Breast epithelium (tissue), 4 donors: ENCODE measurements at places on chromosomes 6 and 20. TPM values are rescaled to one million over a fixed set of nuclear protein-coding genes. Genes with fewer than 3 reads are reported as not detected.
A peak's percentile ranks its signal among the peaks of the same experiment; 100 is the strongest.

RAB44 gene
- 0.29 TPM for total RNA-seq

ANKRD6 gene
- 18.0 TPM for total RNA-seq

TCEA2 gene
- total RNA-seq, result 26.6 TPM

ADGB gene
- not detected for total RNA-seq

LRFN2 gene
- total RNA-seq, result not detected

COX4I2 gene
- not detected for total RNA-seq

- no peaks in the 10 kb centered on the region for H3K4me1 ChIP-seq
- H3K27ac ChIP-seq, result no peak overlapping the region
- H3K36me3 ChIP-seq, result no peaks in the 10 kb centered on the region
- H3K4me3 ChIP-seq, result no peak overlapping the region
- no peak for DNase-seq
- no peaks in the 10 kb centered on the region for H3K27me3 ChIP-seq
These were observed 71.9 kb upstream of the POPDC3 start for GRCh38 chr6:105251689-105252088.

GRCh38 chr6:41935685-41936072, 5.9 kb downstream of the CCND3 start:
- H3K4me1 ChIP-seq, result peaks cover 16% of the 10 kb centered on the region
- H3K27me3 ChIP-seq, result no peaks in the 10 kb centered on the region
- no peak for DNase-seq
- no peak overlapping the region for H3K4me3 ChIP-seq
- peak overlapping the region; percentile 45 for H3K27ac ChIP-seq
- peaks cover 9% of the 10 kb centered on the region for H3K36me3 ChIP-seq

DNA sequence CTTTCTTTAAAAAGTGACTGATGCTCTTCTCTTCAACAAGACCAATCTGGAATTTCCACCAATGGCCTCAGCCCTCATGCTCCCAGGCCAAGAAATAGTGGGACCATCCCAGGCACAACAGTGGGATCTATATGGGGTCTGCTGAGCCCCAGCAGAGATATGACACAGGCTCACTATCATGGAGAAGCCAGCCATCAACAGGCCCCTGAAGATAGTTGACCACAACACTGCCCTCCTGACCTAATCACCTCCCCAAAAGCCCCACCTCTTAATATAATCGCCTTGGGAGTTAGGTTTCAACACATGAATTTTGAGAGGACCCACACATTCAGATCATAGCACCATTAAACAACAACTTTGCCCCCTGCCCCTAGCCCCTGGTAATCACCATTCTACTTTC, 16.8 kb upstream of the MCM3 start:
- H3K27me3 ChIP-seq, result no peaks in the 10 kb centered on the region
- DNase-seq, result no peak
- H3K4me1 ChIP-seq, result peaks cover 8% of the 10 kb centered on the region

GRCh38 chr20:23640671-23641667, 3.2 kb upstream of the CST3 start:
- H3K36me3 ChIP-seq, result no peaks in the 10 kb centered on the region
- no peak for DNase-seq
- no peak overlapping the region for H3K4me3 ChIP-seq
- peaks cover 6% of the 10 kb centered on the region for H3K4me1 ChIP-seq
- H3K27me3 ChIP-seq, result no peaks in the 10 kb centered on the region

DNA sequence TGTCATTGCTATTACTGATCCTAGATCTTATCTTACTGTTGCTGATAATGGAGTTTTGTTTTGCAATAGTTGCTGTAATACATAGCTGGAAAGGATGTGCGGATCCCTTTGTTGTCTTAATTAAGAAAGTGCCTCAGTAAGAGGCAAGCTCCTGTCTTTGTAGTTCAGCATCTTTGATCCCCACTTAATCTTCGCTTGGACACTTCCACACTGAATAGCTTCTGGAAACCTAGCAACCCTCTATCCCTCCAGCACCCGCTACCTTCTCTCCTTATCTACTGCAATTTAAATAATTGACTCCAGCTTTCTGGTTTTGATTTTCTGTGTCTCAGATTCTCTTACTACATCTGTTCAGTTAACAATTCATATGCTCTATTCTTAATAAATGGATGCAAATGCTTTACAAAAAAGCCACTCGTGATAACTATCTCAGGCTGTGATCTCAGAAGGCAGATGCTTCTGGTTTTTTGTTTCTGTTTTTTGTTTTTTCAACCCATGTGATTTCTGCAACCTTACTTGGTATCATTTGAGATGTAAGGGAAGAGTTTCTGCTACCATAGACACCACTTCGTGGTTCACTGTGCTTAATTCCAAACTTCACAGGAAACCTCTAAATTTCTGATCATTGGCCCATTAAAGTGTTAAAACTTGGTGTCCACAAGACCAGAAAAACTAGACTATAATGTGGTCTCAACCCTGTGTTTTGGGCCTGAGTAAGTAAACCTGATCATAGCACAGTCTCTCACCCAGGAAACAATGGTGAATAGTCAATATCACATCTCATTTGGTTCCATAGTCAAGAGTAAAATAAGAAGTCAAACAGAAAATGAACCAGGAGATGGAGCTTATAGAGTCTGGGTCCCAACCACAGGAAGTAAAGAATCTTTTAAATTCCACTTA, 352.1 kb upstream of the SOX4 start:
- no peaks in the 10 kb centered on the region for H3K4me1 ChIP-seq
- no peak overlapping the region for H3K4me3 ChIP-seq
- no peak for DNase-seq
- no peaks in the 10 kb centered on the region for H3K36me3 ChIP-seq

GRCh38 chr6:152261179-152261578, 376.0 kb downstream of the SYNE1 start:
- peaks cover 3% of the 10 kb centered on the region for H3K36me3 ChIP-seq
- no peak overlapping the region for H3K27ac ChIP-seq
- DNase-seq, result no peak
- H3K4me3 ChIP-seq, result no peak overlapping the region
- H3K27me3 ChIP-seq, result no peaks in the 10 kb centered on the region
- no peaks in the 10 kb centered on the region for H3K4me1 ChIP-seq

- no peak overlapping the region for H3K27ac ChIP-seq
- DNase-seq, result no peak
- no peaks in the 10 kb centered on the region for H3K36me3 ChIP-seq
- no peaks in the 10 kb centered on the region for H3K4me1 ChIP-seq
These were observed 24.2 kb downstream of the MYBL2 start for GRCh38 chr20:43690943-43691598.

DNA sequence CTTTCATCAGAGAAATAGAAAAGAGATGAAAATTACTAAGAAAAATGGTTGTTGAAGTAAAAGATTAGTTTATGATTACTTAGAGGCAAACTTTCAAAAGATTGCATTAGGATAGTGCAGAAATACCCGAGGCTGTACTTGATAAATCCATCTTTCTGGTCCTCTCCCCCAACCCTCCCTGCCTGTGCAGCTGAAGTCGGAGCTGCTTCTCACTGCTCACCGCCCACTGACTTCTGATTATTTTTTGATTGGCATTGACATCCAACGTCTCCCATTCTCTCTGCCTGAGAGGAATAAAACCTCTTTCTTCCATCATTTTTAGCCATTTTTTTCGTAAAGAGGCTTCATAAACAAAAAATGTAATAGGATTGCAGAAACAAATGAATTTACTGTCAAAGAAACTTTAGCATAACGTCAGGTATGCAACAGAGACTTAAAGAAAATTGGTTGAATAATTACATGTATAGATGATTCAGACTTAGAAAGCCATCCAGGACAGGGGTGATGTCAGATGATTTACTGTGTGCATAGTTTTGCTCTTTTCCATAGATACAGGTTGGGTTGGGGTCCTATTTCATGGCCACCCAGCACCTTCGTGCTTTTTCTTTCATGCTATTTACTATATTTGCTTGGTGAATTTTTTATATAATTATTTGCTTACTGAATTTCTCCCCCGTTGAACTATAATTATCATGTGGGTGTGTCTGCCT, 53.6 kb upstream of the EDN3 start:
- no peaks in the 10 kb centered on the region for H3K36me3 ChIP-seq
- DNase-seq, result no peak
- no peaks in the 10 kb centered on the region for H3K27me3 ChIP-seq
- no peak overlapping the region for H3K4me3 ChIP-seq
